ENCODE measurements at places on chromosomes 12 and 14. TPM values are rescaled to one million over a fixed set of nuclear protein-coding genes. Genes with fewer than 3 reads are reported as not detected.

Gene CRIP2
- 11.3 TPM for total RNA-seq

Gene ASPG
- total RNA-seq = 7.5 TPM

Gene BMP4
- 11.7 TPM for total RNA-seq

DNA sequence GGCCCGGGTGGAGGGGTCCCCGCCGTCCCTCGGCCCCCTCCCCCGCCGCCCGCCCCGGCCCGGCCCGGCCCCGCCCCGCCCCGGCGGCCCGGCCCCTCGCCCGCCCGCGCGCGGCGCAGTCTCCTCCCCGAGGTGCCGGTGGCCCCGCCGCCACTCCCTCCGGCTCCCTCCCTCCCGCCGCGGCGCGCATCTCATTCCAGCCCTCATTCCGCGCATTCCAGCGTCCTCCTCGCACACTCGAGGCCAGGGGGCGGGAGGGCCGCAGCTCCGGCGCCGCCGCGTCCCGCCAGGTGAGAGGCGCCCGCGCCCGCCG lies at the start of gene TEAD4:
TSS of gene TEAD4 (plus strand) at position 206 of the 313 bp plus-strand sequence.
- DNase-seq = peak; percentile 72

DNA sequence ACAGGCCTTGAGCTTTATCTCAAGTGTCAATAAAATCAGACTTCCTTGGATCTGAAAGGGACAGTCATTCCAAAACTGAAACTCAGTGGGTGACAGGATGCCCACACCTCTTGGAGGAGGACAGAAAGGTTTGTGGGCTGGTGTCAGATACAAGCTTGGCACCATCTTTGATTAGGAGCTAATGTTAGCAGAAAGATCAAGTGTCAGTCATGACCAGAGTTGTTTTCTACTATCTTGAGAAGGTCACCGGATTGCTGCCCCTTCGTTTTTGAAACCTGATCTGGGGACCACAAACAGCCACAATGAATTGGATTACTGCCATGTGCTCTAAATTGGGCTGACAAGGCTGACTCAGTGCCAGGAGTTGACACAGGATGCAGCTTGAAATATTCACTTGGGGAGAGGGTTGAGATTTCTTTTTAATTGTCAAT lies 88.3 kb downstream of the OTOGL start:
- DNase-seq = no peak

DNA sequence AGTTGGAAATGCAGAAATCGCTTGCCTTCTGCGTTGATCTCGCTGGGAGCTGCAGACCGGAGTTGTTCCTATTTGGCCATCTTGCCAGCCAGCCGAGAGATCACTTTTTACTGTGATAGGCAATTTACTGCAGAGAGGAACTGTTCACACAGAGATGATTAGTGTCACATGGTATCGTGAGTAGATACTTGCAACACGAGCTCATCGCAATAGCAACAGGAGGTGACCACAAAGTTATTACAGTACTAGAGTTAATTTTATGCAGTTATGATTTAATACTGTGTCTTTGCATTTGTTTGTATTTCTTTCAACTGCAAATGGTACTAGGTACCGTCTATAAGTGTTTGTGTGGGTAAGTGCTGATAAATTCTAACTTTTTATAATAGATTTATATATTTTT lies 27.8 kb downstream of the NOPCHAP1 start:
- DNase-seq = no peak

DNA sequence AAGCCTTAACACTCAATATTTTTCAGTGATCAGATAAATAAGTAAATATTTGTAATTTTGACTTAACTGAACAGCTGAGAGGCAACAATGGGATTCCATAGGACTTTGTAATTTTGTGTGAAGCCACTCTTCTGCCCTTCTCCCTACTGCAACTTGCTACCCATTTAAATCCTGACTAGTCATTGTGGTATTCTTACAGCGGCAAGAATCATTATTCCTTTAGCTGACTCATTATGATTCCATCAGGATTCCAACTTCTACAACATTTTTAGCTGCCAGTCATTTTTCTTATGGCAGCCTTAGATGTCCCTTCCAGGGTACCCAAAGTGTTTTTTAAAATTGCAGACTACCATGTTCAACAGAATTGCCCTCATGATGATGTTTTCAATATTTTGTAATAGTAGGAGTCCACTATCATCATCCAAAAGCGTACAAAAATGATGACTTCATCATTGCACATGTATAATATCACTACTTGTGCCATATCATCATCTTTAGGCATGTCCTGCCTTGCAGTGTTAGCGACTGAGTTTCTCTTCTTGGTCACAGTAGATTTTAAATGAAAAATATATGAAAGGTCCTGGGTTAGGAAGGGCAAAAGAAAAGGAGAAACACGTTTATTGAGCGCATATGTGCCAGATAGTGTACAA lies 5.1 kb upstream of the MAGOHB start:
- no peak for DNase-seq

Measured in colonic mucosa (tissue), 4 donors.